CD4-positive, alpha-beta memory T cell (primary cell): ENCODE measurements at places on chromosomes 7 and 10. TPM values are rescaled to one million over a fixed set of nuclear protein-coding genes. Genes with fewer than 3 reads are reported as not detected.

DNA sequence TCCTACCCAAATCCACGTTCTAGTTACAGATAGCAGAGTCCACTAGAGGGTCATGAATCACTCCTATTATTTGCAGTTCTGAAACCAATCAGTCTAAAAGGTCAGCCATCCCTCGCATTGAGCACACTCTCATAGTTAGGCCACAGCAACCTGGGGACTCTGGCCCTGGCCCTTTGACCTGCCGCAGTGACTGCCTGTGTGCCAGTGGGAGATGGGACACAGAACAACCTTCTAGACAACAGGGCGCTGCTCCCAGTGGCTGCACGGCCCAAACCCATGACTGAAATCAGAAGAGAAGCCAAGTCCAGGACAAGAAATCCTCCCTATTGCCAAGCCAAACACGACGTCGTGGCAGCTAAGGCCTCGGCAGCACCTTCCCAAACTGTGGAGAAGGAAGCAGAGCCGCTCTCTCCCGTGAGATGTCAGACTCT, 158.5 kb downstream of the HERPUD2 start:
- DNase-seq, result no peak

DNA sequence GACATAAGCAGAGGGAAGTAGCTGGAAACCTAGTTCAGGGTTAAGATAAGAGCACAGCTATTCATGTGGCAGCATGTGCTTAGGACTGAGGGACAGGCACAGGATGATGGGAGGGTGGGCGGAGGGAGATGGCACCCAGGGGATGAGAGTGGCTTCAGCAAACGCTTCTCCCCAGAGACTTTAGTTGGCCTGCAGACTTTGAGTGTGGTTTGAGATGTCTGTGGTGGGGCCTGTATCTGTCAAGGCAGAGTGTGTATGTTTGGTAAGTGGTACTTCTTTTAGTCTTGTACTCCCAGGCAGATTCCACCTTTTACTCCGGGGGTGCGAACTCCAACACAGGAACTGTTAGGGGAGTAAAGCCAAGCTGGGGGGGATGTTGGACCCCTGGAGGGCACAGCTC, 88.9 kb downstream of the WDFY4 start:
- DNase-seq, result no peak

GRCh38 chr10:108632144-108632543, 1291.2 kb downstream of the XPNPEP1 start:
- no peak for DNase-seq

DNA sequence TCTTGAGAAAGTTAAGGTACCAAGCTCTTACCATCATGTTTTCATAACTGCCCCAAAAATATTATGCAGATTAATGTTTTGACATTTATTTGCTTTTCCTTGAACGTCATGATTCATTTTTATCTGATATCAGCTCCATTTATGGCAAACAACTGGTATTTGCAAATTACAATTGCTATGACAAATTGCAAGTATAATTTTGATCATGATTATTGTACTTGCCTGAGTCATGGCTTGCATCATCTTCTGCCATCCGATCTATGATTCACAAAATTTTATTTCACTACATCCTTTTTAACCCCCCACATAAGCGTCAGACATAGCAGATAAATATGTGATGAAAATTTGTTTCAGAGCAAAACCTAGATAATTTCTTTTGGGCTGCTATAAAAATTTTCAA, 155.0 kb downstream of the STK31 start:
- no peak for DNase-seq

DNA sequence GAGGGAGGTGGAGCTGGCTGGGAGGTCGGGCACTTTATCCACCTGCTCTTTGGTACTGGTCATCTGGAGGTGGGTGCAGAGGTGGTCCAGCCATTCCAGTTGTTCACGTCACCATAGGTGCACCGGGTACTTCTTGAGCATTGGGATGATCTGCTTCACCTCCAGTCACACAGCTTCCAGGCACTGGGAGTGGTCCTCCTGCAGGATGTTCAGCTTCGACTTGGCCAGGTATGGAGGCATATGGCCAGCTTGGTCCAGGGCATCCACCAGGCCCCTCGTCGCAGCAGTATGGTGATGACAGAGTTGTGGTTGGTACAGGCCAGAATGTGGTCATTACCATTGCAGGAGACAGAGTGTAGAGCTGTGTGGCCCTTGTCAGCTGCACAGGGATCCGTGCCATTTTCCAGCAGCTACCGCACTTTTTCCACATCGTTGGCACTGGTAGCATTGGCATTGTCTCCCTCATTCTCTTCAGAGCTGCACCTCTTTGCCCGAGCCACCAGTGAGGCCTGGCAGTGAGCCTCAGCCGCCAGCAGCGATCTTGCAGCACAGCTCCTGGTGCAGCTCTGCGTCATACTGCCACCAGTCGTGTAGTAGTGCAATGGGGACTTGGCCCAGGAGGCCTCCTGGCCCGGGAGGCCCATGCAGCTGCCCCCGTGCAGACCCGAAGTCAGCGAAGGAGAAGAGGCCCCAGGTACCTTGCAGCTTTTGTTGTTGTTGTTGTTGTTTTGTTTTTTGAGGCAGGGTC, 150.9 kb downstream of the ZNF22 start:
- no peak for DNase-seq

GRCh38 chr10:102718220-102718619, 3.8 kb downstream of the SFXN2 start:
- DNase-seq, result no peak

- DNase-seq, result peak; percentile 36
Measured at GRCh38 chr7:8035647-8036518, 67.3 kb downstream of the GLCCI1 start.

DNA sequence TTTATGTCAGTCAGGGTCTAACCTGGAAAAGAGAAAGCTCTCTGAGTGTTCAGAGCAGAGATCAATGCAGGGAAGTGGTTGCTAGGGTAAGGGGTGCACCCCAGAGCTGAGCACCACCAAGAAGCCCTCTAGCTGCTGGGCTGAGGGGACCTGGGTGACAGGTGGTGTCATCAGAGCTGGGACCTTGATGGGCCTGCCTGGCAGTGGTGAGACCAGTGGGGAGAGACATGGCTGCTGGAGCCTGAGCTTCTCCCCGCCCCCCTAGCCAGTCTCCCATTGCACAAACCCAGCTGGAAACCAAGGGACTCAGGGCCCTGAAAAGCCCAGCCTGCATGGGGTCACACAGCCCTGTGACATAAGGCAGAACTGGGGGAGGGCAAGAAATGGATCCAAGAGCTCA, 49.1 kb upstream of the OSBPL3 start:
- no peak for DNase-seq

DNA sequence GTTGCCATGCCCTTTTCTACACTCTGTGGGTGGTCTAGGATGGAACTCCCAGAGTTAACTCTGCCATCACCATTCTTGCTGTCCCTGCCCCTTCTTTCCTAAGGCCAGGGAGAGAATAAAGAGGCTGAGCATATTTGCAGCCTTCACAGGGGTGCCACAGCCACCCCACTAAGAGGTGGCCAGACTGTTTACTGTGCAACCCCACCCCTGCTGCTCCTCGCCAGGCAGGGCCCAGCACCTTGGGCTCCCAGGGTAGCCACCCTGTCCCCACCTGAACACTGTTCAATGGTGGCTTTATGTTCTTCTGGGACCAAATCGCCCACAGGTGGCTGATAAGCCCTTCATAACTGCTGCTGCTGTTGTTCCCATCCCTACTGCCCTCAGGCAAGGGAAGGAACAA, 198.9 kb downstream of the SNX13 start:
- DNase-seq, result no peak

- no peak for DNase-seq
Measured at GRCh38 chr10:69819716-69820506, 18.2 kb downstream of the COL13A1 start.

GRCh38 chr7:129089521-129090212, 34.8 kb upstream of the TNPO3 start:
- DNase-seq, result no peak

- no peak for DNase-seq
Measured at GRCh38 chr7:22397981-22398380, 41.0 kb upstream of the RAPGEF5 start.

- no peak for DNase-seq
Measured at GRCh38 chr10:90745565-90745964, 112.3 kb downstream of the HTR7 start.

TMEM196 gene
- not detected for total RNA-seq

SLC13A1 gene
- not detected for total RNA-seq
